ENCODE measurements at places on chromosomes 7 and 10.

GRCh38 chr7:83872501-83872900 lies 223.6 kb upstream of the SEMA3E start:
- DNase-seq, result no peak

DNA sequence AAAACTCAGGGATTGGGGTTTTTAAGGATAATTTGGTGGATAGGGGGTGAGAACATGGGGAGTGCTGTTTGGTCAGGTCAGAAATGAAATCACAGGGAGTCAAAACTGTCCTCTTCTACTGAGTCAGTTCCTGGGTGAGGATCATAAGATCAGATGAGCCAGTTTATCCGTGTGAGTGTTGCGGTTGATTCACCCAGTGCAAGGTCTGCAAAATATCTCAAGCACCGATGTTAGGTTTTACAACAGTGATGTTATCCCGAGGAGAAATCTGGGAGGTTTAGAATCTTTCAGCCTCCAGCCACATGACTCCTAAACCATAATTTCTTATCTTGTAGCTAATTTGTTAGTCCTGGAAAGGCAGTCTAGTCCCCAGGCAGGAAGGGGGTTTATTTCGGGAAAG lies 31.7 kb upstream of the AGR2 start:
- no peak for DNase-seq

- DNase-seq, result no peak
Measured at GRCh38 chr10:2121315-2121714, 384.0 kb upstream of the ADARB2 start.

DNA sequence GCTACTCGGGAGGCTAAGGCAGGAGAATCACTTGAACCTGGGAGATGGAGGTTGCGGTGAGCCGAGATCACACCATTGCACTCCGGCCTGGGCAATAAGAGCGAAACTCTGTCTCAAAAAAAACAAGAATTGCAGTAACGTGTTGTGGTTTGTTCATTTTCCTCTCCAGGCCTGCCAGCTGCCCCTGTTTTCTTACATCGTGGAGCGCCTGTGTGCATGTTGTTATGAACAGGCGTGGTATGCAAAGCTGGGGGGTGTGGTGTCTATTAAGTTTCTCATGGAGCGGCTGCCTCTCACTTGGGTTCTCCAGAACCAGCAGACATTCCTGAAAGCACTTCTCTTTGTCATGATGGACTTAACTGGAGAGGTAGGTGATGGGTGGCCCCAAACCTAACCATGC lies 52.1 kb downstream of the TRRAP start:
- no peak for DNase-seq

- no peak for DNase-seq
Measured at GRCh38 chr10:102313221-102313896, 68.0 kb downstream of the GBF1 start.

DNA sequence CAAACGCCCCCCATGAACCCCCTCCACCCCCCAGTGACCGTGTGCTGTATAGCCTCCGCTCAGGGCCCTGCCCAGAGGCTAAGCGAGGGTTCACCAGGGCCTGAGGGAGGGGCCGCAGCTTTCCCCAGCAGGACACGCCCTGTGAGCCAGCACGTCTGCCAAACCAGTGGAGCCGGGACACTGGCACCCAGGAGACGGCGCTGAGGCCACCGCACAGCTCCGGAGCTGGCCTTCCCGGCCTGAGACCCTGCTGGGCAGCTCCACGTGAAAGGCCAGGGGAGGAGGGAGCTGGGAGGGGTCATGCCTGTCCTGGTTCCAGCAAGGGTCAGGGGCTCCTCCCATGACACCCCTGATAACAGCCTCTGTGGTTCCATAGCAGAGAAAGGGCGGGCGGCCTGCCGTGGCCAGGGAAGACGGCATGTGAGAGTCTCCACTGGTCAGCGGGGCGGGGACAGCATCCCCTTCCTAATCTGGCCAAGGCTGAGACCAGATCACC lies 278.3 kb downstream of the ELFN1 start:
- DNase-seq, result no peak

DNA sequence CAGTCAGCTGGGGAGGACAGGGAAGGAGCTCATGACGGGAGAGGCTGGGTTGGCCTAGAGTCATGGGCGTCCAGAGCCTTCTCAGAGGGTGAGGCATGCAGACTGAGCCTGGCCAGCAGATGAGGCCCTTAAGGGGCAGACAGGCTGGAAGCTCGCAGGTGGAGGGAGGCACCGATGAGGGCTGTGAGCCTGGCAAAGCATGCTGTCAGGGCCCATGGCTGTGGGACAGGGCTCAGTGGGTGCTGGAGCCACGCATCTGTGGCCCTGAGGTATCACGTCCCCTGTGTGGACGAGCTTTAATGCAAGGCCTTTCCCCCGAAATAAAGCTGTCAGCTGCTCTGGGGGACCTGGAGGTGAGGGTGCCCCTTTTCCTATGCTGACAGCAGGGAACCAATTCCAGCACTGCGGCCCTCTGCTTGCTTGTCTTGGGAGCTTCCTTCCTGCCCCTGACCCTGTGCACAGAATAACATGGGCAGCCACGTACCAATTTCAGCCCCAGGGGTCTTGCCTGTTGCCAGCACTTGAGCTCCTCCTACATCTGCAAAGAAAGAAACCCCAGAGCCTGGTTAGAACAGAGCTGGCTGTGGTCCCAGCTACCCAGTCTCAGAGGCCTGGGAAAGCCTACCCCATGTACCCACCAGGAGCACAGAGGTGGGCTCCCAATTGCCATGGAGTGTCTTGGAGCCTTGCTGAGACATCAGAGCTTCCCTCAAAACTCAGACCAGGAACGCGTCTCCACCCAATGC lies 20.6 kb downstream of the TMEM273 start:
- no peak for DNase-seq

GRCh38 chr10:43118631-43119415 lies 19.4 kb upstream of the CSGALNACT2 start:
- no peak for DNase-seq

All from fibroblast of skin of right quadriceps (primary cell).